ENCODE measurements at places on chromosomes 1 and 21.

GRCh38 chr1:60558236-60558635, 484.7 kb upstream of the C1orf87 start:
- DNase-seq = no peak

DNA sequence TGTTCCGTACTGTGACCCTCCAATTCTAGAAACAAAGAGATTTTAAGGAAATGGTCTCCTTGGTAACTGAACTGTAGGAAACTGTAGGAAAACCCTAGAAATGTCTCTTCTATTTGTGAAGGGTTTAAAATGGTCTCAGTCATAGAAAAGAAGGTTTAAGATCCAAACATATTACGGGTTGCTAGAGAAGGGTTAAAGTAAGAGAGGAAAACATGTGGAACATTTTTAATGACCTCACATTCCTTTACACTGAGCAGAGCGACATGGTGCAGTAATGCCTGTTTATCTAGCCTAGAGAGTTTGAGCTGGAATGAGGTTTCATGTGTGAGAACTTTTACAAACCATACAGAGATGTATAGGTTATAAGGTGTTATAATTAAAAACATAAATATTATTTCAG, 36.9 kb upstream of the C1orf105 start:
- peak; percentile 67 for DNase-seq

DNA sequence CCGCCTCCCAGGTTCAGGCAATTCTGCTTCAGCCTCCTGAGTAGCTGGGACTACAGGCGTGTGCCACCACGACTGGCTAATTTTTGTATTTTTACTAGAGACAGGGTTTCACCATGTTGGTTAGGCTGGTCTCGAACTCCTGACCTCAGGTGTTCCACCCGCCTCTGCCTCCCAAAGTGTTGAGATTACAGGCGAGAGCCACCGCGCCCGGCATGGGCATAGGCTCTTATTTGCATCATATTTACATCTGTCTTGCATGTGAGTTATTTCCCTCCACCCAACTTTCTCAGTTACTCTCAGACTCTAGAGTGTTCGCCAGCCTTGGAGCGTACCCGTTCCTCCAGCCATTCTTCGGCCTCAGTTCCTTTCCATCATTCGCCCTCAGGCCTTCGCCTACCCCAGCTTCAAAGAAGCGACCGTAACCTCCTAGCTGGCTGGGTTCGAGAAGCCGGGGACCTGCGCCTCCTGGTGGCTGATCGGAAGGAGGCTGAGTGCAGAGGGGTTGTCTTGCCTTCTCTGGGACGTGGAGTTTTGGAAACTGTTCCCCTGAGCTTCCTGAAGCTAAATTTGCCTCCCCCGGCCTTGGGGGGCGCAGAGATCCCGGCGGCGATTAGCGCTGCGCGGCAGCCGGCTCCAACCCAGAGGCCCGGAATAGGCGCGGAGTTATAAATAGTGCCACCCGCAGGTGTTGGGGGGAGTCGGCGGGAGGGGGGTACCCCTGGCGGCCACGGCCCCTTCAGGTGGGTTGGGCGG, 3.6 kb upstream of the ZBTB7B start:
- peak; percentile 80 for DNase-seq

GRCh38 chr1:218468711-218469110, 123.6 kb downstream of the TGFB2 start:
- DNase-seq = no peak

- no peak for DNase-seq
Measured at GRCh38 chr1:231194843-231195516, 33.1 kb downstream of the TRIM67 start.

DNA sequence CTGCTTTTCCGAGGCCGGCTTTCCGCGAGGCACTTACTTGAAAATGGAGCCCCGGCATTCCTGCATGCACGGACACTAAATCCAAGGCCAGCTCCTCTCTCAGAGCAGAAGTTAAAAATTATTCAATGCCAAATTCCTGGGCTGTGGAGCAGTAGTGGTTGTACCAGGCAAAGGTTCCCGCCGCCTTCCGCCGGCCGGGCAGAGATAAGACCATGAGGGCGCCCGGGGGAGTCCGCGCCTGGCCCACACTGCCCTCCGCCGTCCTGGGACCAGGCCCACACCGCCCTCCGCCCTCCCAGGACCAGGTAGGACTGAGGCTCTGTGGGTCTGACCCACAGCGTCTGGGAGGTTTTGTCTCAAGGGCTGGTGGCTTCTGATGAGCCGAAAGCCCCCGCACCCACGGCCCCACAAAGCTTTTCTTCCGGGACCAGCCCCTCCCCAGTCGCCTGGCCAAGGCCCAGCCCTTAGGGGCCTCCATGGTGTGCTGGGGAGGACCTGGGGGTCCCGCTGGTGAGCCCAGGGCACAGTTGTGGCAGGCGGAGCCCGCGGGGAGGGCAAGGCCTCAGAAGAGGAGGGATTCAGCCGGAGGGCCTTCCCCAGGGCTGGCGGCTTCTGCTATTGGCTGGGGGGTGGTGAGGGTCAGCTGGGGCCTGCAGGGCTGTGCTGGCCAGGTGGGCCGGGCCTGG, 12.7 kb upstream of the C1orf159 start:
- no peak for DNase-seq

GRCh38 chr1:207321790-207322645, 540 bp downstream of the CD55 start:
- DNase-seq = peak; percentile 33

- peak; percentile 39 for DNase-seq
Measured at GRCh38 chr1:96710708-96711477, 10.7 kb upstream of the PTBP2 start.

GRCh38 chr21:45073301-45074047, 906 bp upstream of the ADARB1 start:
- DNase-seq = no peak

GRCh38 chr1:18473195-18473815, 7.4 kb upstream of the KLHDC7A start:
- no peak for DNase-seq

- peak; percentile 72 for DNase-seq
Measured at GRCh38 chr1:34924759-34925555, 4.5 kb downstream of the DLGAP3 start.

GRCh38 chr1:45348020-45348419, 7.8 kb upstream of the MUTYH start:
- peak; percentile 30 for DNase-seq

DNA sequence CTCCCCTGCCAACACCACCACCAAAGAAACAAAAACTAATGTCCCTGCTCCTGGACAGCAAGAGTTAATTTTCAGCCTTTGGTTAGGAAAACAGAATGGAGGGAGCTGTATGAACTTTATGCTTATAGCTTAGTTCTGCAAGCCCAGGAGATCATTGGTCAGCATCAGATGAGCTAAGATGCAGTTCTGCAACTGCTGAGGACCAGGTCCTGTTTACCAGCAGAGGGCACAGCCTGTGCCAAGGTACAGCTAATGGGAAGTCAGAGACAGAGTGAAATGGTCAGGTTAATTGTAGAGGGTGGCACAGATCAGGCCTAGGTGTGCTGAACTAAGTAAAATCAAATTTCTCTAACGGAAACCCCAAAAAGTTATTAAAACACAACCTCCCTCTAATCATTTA, 161.3 kb downstream of the ROR1 start:
- peak; percentile 25 for DNase-seq

- DNase-seq = no peak
Measured at GRCh38 chr1:230415405-230416132, 10.6 kb downstream of the PGBD5 start.

DNA sequence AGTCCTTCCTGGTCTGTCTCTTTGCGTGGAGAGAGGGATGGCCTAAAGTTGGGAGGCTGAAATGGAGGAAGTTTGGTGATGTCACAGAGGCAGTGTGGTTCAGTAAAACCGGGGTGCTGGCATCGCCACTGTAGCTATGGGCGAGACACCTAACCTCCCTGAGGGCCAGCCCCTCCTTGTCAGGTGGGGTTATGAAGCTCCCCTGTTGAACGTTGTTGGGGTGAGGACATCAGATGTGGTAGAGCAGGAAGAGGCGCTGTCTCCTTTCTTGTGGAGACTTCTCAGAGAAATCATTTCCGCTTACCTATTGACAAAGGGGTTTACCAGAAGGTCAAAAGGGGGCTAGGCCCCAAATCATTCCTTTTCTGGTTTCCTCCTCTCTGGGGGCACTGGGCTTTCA, 294.7 kb downstream of the SIPA1L2 start:
- DNase-seq = no peak

- no peak for DNase-seq
Measured at GRCh38 chr1:109252893-109253802, 3.8 kb downstream of the CELSR2 start.

DNA sequence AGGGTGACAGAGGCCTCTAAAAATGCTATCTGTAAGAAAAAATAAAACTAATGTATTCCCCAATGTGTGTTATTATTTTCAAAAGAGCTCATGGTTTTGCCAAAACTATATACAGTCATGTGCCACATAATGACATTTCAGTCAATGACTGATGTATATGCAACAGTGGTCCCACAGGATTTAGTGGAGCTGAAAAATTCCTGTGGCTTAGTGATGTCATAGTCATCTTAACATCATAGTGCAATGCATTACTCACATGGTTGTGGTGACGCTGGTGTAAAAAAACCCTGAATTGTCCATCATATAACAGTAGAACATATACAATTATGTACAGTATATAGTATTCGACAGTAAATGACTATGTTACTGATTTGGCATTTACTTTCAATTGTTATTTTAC, 172.4 kb downstream of the CACNA1E start:
- DNase-seq = no peak

DNA sequence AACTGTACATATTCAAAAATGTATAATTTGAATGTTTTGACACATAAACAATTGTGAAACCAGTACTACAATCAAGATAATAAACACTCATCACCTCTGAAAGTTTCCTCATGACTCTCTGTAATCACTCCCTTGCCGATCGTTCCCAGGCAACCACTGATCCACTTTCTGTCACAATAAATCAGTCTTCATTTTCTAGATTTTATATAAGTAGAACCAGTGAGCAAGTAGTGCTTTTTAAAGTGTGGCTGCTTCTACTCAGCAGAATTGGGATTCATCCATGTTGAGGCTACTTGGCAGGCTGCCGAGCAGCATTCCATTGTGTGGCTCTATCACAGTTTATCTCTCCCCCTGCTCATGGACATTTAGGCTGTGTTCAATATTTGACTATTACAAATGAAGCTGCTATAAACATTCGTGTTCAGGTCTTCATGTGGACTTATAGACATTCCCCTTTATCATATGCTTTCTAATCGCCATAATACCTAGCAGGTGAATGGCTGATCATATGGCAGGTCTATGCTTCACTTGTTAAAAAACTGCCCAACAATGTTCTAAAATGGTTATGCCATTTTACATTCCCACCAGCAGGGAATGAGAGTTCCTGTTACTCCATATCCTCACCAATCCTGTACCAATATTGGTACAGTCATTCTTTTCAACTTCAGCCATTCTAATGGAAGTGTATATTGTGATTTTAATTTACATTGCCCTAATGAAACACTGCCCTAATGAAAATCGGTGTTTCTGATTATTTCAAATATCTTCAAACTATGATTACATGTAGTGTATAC, 20.5 kb downstream of the TEX38 start:
- peak; percentile 46 for DNase-seq

- no peak for DNase-seq
Measured at GRCh38 chr1:175687622-175688415, 55.6 kb downstream of the TNR start.

GRCh38 chr1:205172729-205173366, 38.7 kb downstream of the DSTYK start:
- DNase-seq = peak; percentile 93

DNA sequence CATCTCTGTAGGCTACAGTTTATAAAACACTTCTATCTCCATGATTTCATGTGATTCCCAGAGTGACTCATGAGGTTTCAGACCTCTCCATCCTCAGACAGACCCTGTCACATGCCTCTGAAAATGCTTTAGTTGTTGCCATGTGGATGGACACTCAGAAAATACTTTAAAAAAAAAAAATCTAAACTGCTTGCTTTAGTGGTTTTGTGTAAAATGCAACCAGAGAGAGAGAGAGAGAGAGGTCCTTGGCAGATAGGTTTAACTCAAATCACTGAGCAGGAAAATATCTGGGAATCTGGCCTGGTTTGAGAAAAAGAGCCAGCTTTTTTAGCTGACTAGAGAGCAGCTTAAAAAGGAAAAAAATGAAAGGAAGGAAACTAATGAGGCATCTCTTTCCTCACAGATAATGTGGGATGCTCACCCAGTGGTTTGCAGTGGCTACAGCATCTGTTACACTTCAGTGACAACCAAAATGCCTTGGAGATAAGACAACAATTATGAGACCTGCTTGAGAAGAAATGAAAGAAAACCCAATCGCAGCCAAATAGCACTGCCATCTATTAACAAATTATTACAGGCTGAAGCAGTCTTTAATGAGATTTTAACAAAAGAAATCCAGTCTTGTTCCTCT, 54.6 kb upstream of the SYT14 start:
- DNase-seq = peak; percentile 78

GRCh38 chr1:246971090-246971721, 36.7 kb downstream of the ZNF695 start:
- DNase-seq = peak; percentile 76

GRCh38 chr1:39154553-39155421, 49.7 kb upstream of the MACF1 start:
- DNase-seq = peak; percentile 97

- no peak for DNase-seq
Measured at GRCh38 chr1:2287649-2288048, 59.5 kb downstream of the SKI start.

DNA sequence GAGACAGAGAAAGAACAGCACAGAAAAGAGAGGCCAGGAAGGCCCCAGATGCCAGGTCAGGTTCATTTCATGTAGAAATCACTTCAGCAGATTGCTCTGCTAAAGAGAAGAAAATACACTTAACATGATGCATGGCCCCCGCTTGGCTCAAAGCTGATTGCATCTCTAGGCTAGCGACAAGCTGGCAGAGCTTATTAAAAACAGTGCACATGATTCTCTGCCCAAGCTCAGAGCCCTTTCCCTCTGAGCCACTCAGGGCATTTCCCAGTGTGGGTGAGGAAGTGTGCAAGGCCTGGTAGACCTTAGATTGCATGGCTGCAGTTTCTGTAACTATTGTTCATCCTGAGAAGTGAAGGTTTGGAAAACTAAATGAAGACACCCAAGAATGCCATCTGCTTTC, 3.3 kb upstream of the CAPN9 start:
- no peak for DNase-seq

GRCh38 chr1:89457046-89457445, 67.6 kb upstream of the LRRC8B start:
- DNase-seq = no peak

- no peak for DNase-seq
Measured at GRCh38 chr1:41850029-41850428, 68.7 kb downstream of the HIVEP3 start.

- DNase-seq = no peak
Measured at GRCh38 chr1:176193023-176193422, 14.1 kb downstream of the COP1 start.

Data from fibroblast of pulmonary artery (primary cell).